ENCODE measurements at places on chromosomes 5 and 9.

GRCh38 chr9:75051285-75051684 lies 23.2 kb upstream of the CARNMT1 start:
- DNase-seq: no peak

GRCh38 chr9:95935861-95936578 lies 60.5 kb downstream of the ERCC6L2 start:
- DNase-seq: no peak

DNA sequence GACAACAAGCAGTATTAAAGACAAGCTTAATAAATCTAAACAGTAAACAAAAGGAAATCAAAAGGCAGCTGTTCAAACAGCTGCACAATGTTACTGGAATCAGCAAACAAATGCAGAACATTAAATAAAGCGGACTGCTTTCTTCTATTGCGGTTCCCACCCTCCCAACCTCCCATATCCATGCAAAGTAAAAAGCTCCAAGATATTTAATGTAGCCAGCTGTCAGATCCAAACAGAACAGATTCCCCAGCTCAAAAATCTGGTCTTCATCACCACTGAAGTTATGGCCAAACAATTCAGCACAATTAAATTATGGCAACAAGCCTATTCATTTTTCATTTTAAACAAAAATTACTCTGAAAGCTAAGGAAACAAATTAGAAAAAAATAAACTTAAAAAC lies 75.9 kb downstream of the SLC38A9 start:
- DNase-seq: no peak

- no peak for DNase-seq
These were observed 752 bp downstream of the CCNJL start for GRCh38 chr5:160311491-160312133.

DNA sequence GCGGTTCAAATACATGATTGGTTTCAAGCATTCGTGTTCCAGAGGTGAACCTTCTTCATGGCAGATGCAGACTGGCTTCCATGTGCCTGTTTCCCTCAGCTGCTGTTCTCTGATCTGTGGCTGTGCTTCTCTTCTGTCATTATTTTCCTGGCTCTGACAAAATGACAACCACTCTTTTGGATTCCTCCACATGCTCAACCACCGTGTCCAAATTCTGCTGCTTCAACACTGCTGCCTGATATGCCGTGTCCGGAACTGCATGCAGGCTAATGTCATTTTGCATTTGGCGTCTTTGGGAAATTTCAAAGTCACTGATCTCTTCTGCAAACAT lies 368.7 kb upstream of the ZNF608 start:
- DNase-seq: no peak

GRCh38 chr9:114446036-114446435 lies 58.3 kb upstream of the AKNA start:
- DNase-seq: no peak

DNA sequence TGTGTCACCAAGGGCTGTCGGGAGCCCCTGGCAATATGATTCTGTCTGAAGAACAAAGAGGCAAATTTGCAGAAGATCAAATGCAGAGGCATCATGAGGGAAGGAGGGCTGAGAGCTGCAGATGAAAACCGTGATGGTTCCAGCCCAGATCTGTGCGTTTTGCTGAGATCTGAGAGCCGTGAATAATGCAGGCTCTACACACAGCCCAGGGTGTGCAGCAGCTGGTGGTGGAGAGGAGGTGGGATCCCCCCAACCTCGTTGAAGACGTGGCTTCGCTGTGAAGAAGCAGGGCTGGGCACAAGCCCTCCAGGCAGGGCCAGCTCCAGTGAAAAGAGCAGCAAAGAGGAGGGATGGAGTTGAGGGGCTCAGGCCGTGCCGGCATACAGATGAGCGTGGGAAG lies 75.5 kb downstream of the TSPAN17 start:
- no peak for DNase-seq

DNA sequence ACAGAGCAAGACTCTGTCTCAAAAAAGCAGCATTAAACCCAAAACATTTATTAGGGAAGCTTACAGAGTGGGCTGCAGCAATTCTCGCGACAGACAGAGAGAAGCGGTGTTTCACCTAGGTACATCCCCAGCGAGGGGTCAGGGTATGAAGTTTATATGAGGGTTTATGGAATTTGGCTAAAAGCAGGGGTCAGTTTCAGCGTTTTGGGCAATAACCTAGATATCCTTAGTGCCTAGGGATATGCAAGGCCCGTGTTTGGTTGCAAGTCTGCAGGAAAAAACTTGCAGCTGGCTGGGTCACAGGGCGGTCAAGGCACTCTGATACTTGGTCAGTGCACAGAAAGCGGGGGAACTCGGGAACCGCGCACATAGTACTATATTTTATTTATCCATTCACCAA lies 649 bp upstream of the GLE1 start:
- no peak for DNase-seq
